ENCODE measurements at places on chromosomes 16 and 17. TPM values are rescaled to one million over a fixed set of nuclear protein-coding genes. Genes with fewer than 3 reads are reported as not detected.

Gene NPIPB8
- not detected for polyA plus RNA-seq

Gene CDH15
- not detected for polyA plus RNA-seq

Gene CES2
- 29.0 TPM for polyA plus RNA-seq

Gene ABCA6
- 0.76 TPM for polyA plus RNA-seq

Gene SPPL2C
- not detected for polyA plus RNA-seq

Gene PRAC2
- polyA plus RNA-seq, result not detected

Measured in CD14-positive monocyte (primary cell).